ENCODE measurements at places on chromosomes 1 and 21.
A peak's percentile ranks its signal among the peaks of the same experiment; 100 is the strongest.

- DNase-seq: no peak
These were observed 3.9 kb downstream of the PKLR start for GRCh38 chr1:155297384-155297783.

DNA sequence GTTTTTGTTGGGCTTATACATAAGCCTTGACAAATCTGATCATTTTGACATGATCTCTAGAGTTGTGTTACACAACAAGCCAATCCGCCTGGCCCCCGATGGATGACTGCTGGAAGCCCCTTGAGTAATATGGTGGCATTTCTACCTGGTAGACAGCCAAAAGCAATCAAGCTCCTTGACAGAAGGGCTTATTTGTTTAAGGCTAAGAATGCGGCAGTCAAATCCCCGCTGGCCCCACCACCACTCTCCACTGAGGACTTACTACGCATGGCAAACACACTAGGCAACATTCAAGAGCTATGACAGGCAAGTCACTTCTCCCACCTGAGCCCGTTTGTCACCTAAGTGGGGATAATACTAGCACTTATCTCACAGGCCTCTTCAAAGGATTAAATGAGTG, 33.4 kb upstream of the C1orf198 start:
- no peak for DNase-seq

DNA sequence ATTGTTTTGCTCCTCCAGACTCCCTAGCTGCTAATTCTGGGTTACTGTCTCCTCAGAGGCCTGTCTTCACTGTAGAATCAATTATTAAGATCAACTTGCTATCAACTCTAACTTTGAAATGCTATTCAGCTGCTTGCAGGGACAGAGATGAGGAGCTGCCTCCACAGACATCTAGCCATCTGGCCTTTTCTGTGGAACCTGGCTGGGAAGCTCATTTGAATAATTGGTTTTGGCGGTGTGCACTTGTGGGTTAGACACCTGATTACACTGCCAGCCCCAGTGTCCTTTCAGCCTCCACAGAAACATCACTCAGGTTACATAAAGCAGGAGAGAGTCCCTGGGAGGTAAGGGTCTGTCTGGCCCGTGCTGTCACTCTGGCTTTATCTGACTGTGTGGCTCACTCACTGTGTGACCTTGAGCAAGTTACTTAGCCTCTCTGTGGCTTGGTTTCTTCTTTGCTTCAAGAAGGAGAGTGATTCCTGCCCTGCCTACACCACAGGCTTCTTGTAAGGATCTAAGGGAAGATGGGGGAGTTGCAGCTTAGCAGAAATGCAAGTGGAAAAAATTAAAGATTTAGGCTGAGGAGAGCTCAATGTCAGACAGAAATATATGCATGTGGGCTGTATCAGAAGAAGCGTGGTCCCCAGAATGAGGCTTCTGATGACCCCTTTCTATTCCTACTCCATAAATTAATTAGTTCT, 131.6 kb downstream of the BEND5 start:
- no peak for DNase-seq

DNA sequence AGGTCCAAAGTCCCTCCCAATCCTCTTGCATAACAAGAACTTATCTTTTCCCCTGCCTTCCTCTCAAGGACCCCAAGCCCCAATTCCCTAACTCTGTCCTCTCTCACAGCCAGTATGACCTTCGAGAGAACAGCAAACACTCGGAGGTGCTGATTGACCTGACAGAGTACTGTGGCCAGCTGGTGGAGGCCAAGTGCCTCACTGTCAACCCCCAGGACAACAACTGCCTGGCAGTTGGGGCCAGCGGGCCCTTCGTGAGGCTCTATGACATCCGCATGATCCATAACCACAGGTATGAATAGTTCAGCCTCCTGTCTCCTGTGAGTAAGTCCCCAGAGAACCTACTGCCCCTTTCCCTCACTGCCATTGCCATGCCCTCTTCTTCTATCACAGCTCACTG, 29.9 kb upstream of the TMEM222 start:
- DNase-seq: no peak

- no peak for DNase-seq
These were observed 192.4 kb downstream of the PTGER3 start for GRCh38 chr1:70855203-70855602.

DNA sequence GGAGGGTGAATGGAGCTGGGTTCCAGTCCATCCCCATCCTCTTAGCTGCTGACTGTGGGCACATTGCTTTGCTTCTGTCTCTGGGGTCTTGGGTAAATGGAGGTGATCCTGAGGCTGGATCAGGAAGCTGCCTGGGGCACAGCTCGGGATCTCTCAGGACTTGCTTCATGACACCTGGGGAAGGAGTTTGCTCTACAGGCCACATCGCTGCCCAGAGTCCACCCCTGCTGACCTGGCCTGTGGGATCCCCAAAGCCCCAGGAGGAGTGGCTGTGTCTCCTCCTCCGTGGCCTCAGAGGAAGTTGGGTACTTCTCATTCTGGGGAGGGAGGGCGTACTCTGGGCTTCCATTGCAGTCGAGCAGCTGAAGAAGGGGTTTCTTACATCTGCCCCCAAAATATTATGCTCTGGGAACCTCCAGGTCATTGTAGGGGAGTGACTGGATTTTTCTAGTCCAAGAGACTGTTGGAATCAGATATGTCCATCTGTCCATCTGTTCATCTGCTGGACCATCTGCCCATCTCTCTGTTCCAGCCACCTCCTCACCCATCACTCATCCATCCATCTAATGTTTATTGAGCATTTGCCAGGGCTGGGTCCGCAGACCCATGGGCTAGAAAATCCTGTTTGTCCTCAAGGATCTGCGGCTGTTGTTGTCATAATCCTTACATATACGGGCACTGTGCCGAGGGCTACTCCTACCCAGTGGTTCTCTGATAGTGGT, 45.9 kb downstream of the ARHGEF10L start:
- DNase-seq: no peak

DNA sequence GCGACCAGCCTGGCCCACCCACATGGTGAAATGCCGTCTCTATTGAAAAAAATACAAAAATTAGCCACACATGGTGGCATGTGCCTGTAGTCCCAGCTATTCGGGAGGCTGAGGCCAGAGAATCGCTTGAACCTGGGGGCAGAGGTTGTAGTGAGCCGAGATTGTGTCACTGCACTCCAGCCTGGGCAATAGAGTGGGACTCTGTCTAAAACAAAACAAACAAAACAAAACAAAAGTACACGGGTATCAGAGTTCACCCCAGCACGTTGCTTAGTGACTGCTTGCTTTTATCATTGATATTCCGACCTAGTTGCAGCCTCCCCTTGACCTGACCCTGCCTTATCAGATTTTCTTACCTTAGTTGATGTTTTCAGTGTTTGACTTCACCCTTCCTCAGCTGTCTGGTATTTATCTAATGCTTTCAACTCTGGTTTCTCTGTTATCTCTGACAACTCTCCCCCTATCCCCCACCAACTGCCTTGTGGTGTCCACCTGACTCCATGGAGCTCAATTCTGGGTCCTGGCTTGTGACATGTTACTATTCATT, 5.1 kb downstream of the TLCD4 start:
- no peak for DNase-seq

DNA sequence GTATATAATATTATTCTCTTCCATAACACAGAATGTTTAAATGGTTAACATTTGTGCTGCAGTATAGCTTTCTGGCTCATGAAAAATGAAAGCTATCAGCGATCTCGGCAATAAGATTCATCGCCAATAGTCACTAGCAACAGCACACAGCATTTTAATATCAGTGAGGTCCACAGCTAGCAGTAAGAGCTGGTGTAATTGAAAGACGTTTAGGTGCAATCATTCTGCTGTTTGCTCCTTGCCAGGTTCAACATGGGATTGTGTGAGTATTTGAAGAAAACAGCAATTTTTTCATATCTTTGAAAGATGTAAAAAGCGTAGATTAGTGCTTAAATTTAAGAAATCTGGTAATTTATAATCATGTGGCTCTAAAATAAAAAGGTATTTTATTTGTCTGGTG, 20.1 kb downstream of the PRKACB start:
- DNase-seq: no peak

- no peak for DNase-seq
These were observed 500 bp upstream of the PEA15 start for GRCh38 chr1:160204526-160205241.

- DNase-seq: no peak
These were observed 125.1 kb downstream of the CRB1 start for GRCh38 chr1:197393105-197393504.

GRCh38 chr1:20158358-20159070, 19.4 kb downstream of the PLA2G2F start:
- DNase-seq: no peak

DNA sequence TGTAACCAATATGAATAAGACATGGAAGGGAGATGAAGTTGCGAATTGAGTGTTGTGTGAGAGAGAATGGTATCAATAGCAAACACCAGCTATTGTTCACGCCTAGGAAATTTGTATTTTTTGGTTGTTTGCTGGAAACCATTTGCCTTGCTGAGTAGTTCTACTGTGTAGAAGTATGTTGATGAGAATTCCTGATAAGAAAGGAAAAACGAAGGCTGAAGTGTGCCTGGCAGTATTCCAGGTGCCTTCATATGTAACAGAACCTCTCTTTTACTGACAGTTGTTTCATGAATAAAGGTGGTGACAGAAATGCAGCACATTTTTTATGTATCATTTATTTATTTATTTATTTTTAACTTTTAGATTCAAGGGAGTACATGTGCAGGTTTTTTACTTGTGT, 79.5 kb downstream of the SDCCAG8 start:
- DNase-seq: no peak

DNA sequence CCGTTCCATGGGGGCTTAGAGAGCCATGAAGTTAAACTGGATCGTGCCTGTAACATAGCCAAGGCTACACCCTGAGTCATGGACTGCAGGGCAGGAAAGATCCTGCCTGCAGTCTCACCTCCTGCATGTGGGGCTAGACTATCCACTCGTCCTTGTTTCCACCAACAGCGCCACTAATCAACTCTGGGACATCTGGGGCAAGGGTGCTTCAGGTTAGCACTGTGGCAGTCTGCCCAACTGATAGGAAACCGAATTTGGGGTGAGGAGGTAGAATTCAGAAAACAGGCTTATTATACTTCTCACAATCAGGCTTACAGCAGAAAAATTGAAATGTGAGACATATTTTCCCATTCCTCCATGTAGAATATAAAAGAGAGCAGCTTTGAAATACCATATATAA, 85.2 kb upstream of the ADAM30 start:
- no peak for DNase-seq

GRCh38 chr1:236103646-236104218, 38.6 kb upstream of the GPR137B start:
- DNase-seq: peak; percentile 18

DNA sequence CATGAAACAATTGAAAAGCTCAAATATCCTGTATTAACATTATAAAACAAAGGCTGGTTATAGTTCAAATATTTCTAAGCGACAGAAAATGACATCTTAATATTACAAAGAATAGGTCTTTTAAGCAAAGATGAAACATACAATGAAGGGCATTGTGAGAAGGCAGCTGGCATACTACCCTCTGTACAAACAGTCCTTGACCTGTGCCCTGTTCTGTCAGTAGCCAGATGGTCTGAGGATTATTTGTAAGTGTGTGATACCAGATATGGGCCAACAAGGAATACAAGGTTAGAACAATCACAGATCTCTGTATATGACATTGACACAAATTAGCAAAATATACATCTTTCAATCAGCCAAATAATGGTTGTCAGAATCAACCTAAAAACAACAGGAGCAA, 1350.4 kb downstream of the AMY1C start:
- DNase-seq: no peak

DNA sequence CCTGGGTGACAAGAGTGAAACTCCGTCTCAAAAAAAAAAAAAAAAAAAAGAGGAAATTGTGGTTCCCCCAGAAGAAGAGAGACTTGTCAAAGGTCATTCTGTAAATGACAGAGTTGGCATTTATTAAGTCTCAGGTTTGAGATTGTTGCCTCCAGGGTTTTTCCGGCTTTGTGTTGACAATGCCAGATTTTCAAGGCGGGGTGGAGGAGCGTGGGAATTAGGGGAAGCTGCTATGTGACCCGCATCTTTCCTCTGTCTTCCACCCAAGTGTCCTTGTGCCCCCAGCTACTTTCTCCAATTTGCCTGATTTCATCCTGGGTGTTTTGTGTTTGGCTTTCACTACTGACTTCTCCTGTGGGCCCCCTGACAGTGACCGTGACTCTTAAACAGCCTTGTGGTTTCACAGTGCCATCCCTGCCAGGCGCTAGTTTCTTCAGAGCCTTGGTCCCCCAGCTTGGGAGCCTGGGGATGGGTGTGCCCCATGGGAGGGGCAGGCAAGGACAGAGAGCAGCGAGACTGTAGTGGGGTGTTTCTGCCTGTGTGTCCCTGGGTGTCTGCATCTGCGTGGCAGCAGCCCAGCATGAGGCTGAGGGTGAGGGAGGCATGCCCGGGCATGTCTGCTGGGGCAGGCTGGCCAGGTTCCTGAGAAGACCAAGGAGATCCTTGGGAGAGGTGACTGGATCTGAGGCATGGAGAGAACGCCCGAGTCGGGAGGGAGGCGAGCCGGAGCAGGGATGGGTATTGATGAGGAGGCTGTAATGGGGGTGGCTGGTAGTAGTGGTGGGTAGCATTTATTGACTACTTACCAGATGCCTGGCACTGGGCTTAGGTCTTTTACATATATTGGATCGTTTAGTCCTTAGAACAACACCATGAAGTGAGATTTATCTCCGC, 46.3 kb downstream of the IER5 start:
- no peak for DNase-seq

GRCh38 chr21:25578056-25578961, 29.0 kb downstream of the MRPL39 start:
- DNase-seq: no peak

GRCh38 chr1:109504974-109505373, 4.6 kb downstream of the AMIGO1 start:
- no peak for DNase-seq

DNA sequence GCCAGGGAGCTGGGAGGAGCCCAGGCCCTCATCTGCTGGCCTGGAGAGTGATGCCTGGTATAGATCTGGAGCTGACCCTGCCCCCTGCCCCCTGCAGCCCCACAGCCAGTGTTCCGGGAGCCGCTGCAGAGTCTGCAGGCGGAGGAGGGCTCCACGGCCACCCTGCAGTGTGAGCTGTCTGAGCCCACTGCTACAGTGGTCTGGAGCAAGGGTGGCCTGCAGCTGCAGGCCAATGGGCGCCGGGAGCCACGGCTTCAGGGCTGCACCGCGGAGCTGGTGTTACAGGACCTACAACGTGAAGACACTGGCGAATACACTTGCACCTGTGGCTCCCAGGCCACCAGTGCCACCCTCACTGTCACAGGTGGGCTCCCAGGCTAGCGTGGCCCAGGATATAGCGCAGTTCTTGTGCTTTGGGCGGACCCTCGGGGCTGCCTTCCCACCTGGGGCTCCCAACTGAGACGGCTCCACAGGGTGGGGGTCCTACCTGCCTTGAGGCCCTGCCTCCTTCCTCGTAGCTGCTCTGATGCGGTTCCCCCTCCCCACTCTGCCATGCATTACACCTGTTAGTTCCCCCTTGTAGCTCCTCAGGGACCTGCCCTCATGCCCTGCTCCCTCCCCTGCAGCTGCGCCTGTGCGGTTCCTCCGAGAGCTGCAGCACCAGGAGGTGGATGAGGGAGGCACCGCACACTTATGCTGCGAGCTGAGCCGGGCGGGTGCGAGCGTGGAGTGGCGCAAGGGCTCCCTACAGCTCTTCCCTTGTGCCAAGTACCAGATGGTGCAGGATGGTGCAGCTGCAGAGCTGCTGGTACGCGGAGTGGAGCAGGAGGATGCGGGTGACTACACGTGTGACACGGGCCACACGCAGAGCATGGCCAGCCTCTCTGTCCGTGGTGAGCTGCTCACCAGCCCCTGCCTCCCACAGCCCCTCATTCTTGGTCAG, 98.7 kb downstream of the OBSCN start:
- no peak for DNase-seq

- no peak for DNase-seq
These were observed 373.7 kb downstream of the SRGAP2C start for GRCh38 chr1:121558514-121558913.

Measured in stimulated activated CD8-positive, alpha-beta memory T cell treated with anti-CD3 and anti-CD28 coated beads, Interleukin-2, amount 100 ng/mL, for 1 hour (primary cell).